CD4-positive, alpha-beta T cell treated with Interleukin-17A for 1 hour (primary cell): ENCODE measurements at places on chromosomes 7 and 10.

- DNase-seq: peak; percentile 48
Measured at GRCh38 chr7:140478246-140479061, 851 bp downstream of the MKRN1 start.

GRCh38 chr7:97187067-97187466 is 69.6 kb downstream of the SDHAF3 start:
- no peak for DNase-seq

DNA sequence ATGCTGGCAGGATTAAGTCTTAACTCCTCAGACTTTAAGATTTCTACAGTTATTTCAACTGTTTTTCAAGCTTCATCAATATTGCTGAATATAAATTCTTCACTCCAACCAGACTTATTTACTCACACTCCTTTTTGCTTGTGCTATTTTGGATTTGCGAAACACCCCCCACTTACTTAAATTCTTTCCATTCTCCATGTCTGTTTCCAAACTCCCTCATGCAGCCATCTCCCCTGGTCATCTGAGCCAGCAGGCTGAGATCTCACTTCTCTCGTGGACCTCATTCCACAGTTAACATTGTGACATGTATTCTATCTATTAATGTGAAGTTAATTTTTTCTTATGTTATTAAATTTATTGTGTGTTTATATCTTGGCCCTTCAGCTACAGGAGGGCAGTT is 188.9 kb upstream of the HDAC9 start:
- no peak for DNase-seq

- no peak for DNase-seq
Measured at GRCh38 chr10:92763634-92764155, 73.9 kb downstream of the HHEX start.

DNA sequence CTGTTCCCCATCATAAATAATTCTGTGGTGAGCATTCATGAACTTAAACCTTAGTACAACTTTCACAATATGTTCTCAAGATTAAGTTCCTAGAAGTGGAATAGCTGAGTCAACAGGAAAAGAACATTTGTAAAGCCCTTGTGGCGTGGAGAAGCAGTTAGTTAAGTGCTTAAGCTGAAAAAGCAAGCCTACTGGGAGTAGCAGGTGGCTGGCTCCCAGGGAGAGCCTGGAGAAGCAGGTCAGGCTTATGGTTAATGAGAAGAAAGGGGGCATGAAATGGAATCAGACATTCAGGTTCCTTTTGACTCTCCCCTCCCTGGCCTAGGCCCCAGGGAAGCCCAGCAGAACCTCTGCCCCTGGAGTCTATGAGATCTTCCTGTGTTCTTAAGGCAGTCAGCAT is 35.3 kb downstream of the VSTM4 start:
- DNase-seq: no peak

GRCh38 chr10:117514971-117515370 is 27.6 kb upstream of the EMX2 start:
- no peak for DNase-seq

GRCh38 chr10:13938950-13939349 is 352.2 kb downstream of the PRPF18 start:
- DNase-seq: no peak

DNA sequence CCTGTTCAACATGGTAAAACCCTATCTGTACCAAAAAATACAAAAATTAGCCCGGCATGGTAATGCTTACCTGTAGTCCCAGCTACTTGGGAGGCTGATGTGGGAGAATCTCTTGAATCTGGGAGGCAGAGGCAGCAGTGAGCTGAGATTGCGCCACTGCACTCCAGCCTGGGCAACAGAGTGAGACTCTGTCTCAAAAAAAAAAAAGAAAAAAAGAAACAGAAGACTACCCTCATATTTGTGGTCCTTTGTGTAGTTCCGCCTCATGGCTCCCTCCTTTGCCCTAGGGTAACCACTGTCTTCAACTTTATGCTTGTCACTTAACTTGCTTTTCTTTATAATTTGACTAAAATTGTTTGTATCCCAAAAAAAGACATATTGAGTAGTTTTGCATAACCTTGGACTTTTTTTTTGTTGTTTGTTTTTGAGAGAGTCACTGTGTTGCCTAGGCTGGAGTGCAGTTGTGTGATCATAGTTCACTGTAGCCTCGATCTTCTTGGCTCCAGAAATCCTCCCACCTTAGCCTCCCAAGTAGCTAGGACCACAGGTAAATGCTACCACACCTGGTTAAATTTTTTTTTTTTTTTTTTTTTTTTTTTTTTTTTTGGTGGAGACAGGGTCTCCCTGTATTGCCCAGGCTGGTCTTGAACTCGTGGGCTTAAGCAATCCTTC is 3.7 kb downstream of the ZNF487 start:
- no peak for DNase-seq

GRCh38 chr7:106015381-106016218 is 52.5 kb downstream of the CDHR3 start:
- no peak for DNase-seq
